ENCODE measurements at places on chromosomes 5 and 9.

DNA sequence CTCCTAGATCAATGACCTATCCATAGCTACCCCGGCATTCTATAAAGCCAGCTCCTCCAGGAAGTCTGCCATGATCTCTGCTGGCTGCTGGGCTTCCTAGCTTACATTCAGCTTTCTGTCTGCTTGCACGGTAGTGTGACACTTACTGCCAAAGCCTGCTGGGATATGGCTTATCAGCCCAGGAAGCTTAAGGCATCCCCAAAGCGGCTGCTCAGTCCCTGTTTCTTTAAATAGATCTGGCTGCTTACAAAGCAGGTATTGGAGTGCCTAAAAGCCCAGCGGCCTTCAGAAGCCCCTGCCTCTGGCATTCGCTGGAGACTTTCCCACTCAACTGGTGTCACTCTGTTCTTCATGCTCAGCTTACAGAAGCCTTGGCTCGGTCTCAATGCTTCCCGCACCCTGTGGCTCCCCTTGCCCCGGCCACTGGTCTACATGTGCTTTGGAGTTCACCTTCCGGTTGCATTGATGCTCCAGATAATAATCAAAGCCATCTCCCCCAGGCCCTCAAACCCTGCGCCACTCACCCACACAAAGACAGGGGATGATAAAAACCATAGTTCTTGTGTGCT is 31.3 kb upstream of the STRBP start:
- no peak for DNase-seq

- DNase-seq, result no peak
These were observed 74.6 kb downstream of the CFAP95 start for GRCh38 chr9:69895185-69895584.

DNA sequence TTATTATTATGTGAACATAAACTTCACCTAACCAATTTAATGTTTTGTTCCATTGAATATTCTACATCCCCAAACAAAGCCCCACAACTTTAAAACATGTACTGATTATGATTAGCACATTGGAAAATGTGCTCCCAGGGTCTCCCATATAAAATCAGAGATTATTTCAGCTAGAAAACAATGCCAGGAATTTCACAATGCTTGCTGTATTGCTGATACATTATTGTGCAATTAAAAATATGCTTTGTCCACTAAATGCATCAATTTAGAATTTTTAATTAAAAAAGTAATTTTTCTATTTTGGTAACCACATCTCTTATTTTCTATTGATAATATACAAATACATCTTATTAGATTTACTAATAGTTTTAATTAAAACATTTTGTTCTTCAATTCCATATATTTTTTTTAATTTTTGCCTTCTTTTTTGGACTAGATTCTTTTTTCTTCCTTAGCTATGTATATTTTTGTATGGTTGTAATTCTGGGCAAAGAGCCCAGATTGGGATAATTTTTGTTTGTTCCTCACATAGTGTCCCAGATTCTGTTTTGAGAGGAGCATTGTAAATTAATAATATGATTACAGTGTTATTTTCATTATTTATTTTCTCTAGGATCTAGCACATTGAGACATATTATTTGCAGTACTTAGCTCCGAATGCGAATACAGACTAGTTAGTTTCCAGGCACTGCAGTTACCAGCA is 241.5 kb upstream of the CDH18 start:
- no peak for DNase-seq

GRCh38 chr5:40594811-40595210 is 84.9 kb upstream of the PTGER4 start:
- no peak for DNase-seq

- no peak for DNase-seq
These were observed 1.3 kb downstream of the SLC12A7 start for GRCh38 chr5:1110307-1111240.

- DNase-seq, result no peak
These were observed 36.6 kb upstream of the LECT2 start for GRCh38 chr5:135991429-135991828.

DNA sequence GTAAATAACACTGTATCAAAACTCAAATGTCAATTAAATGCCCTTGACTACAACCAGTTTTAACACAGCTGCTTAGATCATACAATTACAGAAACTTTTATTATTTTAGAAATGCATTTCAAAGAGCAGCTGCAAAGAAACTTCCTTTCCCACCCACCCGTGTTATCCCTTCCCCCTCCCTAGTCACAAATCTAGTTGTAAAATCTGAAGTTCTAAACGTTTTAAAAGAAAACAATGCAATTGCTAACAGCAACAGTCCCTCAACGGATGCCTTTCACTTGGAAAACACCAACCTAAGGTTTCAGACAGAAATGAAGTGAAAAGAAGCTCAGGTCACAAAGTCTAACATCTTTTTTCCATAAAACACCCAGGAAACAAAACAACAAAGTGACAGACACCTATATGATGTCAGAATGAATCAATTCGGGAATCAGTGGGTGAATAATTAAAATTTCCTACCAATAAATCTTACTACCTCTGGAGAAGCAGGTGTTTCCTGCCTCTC is 100.3 kb downstream of the FBXW11 start:
- DNase-seq, result no peak

DNA sequence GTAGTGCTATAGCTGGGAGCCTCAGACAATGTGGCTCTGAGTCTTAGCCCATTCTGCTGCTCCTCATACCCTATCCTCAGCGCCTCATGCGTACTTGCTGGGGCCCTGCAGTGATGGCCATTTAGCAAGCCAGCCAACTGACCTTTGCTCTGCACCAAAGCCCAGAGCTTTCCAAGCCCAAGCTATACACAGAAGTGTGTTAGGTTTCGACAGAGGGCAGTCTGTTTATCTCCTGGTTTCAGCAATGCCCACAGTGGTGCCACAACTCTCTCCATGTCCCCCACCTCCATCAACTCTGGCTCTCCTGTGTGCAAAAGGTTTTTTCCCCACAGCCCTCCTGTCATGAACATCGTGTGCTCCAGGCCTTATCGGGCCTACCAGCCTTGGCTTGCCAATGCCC is 16.9 kb downstream of the GNG10 start:
- DNase-seq, result no peak

DNA sequence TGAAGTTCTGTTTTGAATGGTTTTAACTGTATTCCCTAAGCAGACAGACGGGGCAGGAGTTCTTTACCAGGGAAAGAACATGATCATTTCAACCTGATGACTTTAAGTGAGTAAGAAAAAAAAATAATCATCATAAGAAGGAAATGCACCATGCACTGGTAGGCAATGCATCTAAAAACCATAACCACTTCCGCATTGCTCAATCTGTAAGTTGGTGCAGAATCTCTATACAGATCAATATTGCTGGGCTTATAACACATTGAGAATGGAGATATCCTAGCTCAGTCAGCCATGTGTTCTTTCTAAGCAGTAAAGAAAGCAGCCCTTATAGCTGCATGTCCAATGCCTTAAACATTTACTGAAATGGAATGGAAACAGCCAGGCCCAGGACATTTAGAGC is 407.1 kb upstream of the DMAC1 start:
- DNase-seq, result no peak

GRCh38 chr9:2676466-2676865 is 40.8 kb upstream of the KCNV2 start:
- DNase-seq, result no peak
